ENCODE measurements at places on chromosomes 5 and 9. TPM values are rescaled to one million over a fixed set of nuclear protein-coding genes. Genes with fewer than 3 reads are reported as not detected.
A peak's percentile ranks its signal among the peaks of the same experiment; 100 is the strongest.

DNA sequence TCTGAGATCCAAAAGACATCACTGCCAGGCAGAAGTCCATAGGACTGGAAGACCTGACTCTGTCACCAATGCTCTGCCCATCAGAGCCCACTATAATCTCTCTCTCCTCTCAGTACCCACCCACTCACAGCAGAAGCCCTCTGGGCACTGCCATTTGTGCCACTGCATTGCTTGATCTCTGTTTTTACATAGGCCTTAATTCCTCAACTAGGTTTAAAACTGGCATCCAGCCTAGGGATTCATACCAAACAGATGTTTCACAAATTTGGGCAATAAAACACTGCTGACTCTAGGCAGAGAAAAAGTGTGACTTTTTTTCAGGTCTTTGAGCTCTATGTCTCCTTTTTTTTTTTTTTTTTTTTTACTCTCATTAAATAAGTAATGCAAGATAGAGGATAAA, 91.1 kb upstream of the RANBP3L start:
- DNase-seq: no peak

GRCh38 chr9:133120501-133121197, 391 bp downstream of the RALGDS start:
- DNase-seq: no peak

DNA sequence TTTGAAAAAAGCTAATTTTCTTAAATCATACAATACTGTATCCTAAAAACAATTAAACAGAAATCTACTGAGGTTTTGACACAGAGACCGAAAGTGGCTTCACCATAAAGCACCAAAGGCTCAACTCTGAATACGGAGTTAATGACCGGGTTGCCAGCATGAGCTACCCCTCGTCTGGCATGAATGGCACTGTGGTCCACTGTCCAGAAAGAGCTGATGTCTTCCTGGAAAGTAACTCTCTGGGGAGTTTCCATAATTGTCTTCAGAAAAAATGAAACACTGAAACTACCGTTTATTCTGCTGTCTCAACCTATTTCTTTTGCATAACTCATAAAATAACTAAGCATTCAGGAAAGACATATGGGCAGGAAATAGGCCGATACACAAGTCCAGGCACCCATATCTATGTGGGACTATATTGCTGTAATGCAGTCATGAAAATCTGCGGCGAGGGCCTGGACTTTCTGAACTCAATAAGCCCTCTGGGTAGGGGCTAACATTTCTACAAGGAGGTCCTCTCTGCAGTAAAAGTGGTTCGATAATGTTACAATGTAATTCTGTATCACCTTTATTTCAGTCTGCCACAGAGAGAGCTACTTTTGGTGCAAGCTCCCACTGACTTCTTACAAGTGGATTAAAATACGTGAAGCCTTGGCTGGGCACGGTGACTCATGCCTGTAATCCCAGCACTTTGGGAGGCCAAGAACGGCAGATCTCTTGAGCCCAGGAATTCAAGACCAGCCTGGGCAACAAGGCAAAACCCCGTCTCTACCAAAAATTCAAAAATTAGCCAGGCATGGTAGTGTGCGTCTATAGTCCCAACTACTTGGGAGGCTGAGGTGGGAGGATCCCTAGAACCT, 52.4 kb downstream of the ANKH start:
- no peak for DNase-seq

GRCh38 chr9:136513191-136513590, 30.4 kb upstream of the SEC16A start:
- no peak for DNase-seq

- peak; percentile 69 for DNase-seq
Observed at GRCh38 chr9:71896761-71897160, 14.2 kb downstream of the ABHD17B start.

- no peak for DNase-seq
Observed at GRCh38 chr5:98243972-98244371, 529.5 kb upstream of the RGMB start.

GRCh38 chr5:128252196-128252595, 168.6 kb downstream of the SLC12A2 start:
- no peak for DNase-seq

- DNase-seq: peak; percentile 62
Observed at GRCh38 chr9:3732077-3733038, 206.6 kb upstream of the RFX3 start.

- no peak for DNase-seq
Observed at GRCh38 chr5:100758780-100759179, 144.3 kb downstream of the ST8SIA4 start.

- no peak for DNase-seq
Observed at GRCh38 chr5:78568212-78568611, 80.4 kb downstream of the LHFPL2 start.

DNA sequence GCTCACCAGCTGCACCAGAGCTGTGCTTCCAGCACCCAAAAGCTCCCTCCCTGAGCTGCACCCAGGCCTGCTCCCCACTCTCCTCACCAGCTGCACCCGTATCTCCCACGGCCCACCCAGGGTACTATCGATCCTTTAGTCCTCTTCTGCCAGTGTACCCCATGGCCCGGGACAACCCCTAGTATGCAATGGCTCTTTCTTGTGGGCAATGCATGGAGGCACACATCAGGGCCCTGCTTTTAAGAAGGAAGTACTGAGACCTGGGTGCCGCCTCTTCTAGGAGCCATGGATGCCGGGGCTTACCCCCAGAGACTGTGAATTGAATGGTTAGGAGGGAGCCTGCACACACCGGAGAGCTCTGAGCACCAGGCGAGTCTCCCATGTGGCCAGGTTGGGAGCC, 49.5 kb downstream of the TENT4A start:
- no peak for DNase-seq

- DNase-seq: no peak
Observed at GRCh38 chr9:70229026-70229425, 29.8 kb upstream of the SMC5 start.

GRCh38 chr5:9339206-9339818, 206.6 kb downstream of the SEMA5A start:
- DNase-seq: peak; percentile 7

GRCh38 chr5:56523790-56524575, 290.9 kb upstream of the ANKRD55 start:
- no peak for DNase-seq

DNA sequence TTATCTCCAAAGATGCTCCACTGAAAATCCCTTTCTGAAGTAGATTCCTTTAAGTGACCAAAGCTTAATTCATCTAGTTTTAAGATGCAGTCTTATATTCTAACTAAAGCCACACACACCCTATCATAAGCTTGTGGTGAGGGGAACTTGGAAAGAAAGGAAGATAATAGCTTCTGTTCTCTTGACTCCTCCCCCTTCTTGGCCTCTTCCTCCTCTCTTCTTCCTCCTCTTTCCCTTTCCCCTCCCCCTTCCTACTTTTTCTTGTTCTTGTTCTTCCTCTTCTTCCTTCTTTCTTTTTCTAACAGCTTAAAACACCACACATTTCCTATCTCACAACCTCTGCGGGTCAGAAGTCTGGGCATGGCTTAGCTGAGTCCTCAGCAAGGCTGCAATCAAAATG, 23.5 kb downstream of the IL7R start:
- no peak for DNase-seq

GRCh38 chr9:134393582-134394280, 67.5 kb downstream of the RXRA start:
- no peak for DNase-seq

DNA sequence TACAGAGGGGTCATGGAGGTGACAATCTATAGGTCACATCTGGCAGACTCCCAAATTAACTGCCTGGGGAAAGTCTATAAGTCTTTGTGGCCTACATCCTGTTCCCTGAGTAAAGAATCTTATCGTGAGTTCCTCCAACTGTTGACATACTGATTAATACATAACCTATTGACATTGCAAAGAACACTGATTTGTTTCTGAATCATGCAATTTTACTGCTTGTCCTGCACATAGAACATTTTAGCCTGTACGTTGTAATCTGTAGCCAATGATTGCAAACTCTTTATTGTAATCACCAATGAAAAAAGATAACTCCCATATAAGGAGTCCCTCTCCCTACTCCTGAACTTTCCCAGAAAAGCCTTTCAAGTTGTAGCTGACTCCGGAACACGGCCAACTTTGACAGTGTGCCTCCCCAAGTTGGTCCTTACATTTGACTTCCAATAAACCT, 18.8 kb upstream of the OR2K2 start:
- no peak for DNase-seq

CCL28 gene
- total RNA-seq: not detected

MSX2 gene
- total RNA-seq: not detected

PCDHGB7 gene
- total RNA-seq: 4.5 TPM

MYMK gene
- total RNA-seq: not detected
